Astrocyte (in vitro differentiated cells and primary cell): ENCODE measurements at places on chromosomes 4 and X.

GRCh38 chr4:172412851-172413580, 599.8 kb downstream of the GALNTL6 start:
- H3K36me3 ChIP-seq: no peaks in the 10 kb centered on the region
- no peaks in the 10 kb centered on the region for H3K27me3 ChIP-seq
- H3K27ac ChIP-seq: no peak overlapping the region
- DNase-seq: no peak
- H3K4me3 ChIP-seq: no peak overlapping the region

GRCh38 chr4:118911238-118911703, 22.6 kb downstream of the SYNPO2 start:
- H3K36me3 ChIP-seq: no peaks in the 10 kb centered on the region
- peak overlapping the region; percentile 54 for H3K27ac ChIP-seq
- no peaks in the 10 kb centered on the region for H3K27me3 ChIP-seq
- H3K4me1 ChIP-seq: peaks cover 7% of the 10 kb centered on the region
- peak; percentile 45 for DNase-seq

DNA sequence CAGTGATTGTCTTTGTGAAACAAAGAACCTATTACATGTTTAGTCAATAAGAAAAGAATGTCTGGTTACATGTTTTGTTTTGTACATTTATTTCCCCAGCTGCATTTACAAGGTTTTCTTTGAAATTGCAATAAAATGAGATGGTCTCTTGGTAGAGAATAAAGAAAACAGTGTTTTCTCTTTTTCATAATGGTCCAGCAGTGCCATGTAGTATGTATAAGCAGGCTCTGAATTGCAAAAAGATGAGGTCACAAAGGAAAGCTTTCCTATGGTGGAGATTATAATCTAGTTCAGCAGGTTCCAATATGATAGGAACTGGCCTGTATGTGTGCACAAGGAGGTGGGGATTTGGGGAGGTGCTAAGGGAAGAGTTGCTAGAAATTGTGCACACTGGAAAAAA, 1417.3 kb downstream of the STIM2 start:
- H3K27ac ChIP-seq: no peak overlapping the region
- no peak overlapping the region for H3K4me3 ChIP-seq
- H3K27me3 ChIP-seq: no peaks in the 10 kb centered on the region
- DNase-seq: no peak

- no peaks in the 10 kb centered on the region for H3K36me3 ChIP-seq
- no peak overlapping the region for H3K4me3 ChIP-seq
- no peak for DNase-seq
- no peak overlapping the region for H3K27ac ChIP-seq
- H3K27me3 ChIP-seq: no peaks in the 10 kb centered on the region
These were observed 278.1 kb upstream of the TET2 start for GRCh38 chr4:104868533-104868932.

- no peaks in the 10 kb centered on the region for H3K36me3 ChIP-seq
- no peak overlapping the region for H3K4me3 ChIP-seq
- H3K27me3 ChIP-seq: no peaks in the 10 kb centered on the region
- H3K4me1 ChIP-seq: no peaks in the 10 kb centered on the region
- no peak for DNase-seq
- no peak overlapping the region for H3K27ac ChIP-seq
These were observed 53.9 kb upstream of the KIAA1210 start for GRCh38 chrX:119181491-119181890.

GRCh38 chrX:12685541-12685940, 105.7 kb upstream of the PRPS2 start:
- H3K4me1 ChIP-seq: no peaks in the 10 kb centered on the region
- no peaks in the 10 kb centered on the region for H3K27me3 ChIP-seq
- no peaks in the 10 kb centered on the region for H3K36me3 ChIP-seq
- H3K4me3 ChIP-seq: no peak overlapping the region

GRCh38 chr4:120877021-120877420, 45.5 kb downstream of the PRDM5 start:
- no peak for DNase-seq
- no peaks in the 10 kb centered on the region for H3K4me1 ChIP-seq
- H3K36me3 ChIP-seq: no peaks in the 10 kb centered on the region
- H3K4me3 ChIP-seq: no peak overlapping the region

- H3K36me3 ChIP-seq: no peaks in the 10 kb centered on the region
- H3K27ac ChIP-seq: no peak overlapping the region
These were observed 431.9 kb downstream of the SPOCK3 start for GRCh38 chr4:166802346-166802745.

DNA sequence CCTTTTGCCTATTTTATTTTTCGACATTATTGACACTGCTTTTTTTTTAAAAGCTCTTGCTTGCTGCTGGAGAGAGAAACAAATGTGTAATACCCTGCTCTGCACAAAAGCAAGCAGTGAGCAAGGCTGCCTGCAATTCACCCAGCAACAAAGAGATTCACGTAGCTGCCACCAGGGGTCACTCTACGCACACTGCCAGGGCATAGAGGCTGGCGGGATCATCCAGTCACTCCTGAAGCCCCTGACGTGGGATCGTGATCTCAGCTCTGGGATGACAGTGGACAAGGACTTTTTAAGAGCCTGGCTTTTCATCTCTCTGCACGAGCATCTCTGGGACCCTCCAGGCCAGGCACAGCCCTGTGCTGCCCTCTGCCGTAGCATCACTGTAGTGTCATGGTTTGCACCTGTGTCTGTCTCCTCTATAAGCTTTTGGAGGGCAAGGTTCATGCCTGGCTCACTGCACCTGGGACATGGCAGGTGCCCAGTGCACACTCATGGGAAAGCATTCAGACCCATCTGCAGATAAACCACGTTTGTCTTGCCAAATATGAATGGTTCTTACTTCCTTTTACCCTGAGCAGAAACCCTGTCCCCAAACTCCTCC, 19.8 kb downstream of the C4orf50 start:
- DNase-seq: peak; percentile 20
- H3K27me3 ChIP-seq: no peaks in the 10 kb centered on the region
- H3K27ac ChIP-seq: no peak overlapping the region
- H3K4me1 ChIP-seq: no peaks in the 10 kb centered on the region
- H3K4me3 ChIP-seq: no peak overlapping the region
